ENCODE measurements at places on chromosomes 16 and 17. TPM values are rescaled to one million over a fixed set of nuclear protein-coding genes. Genes with fewer than 3 reads are reported as not detected.
A peak's percentile ranks its signal among the peaks of the same experiment; 100 is the strongest.

DNA sequence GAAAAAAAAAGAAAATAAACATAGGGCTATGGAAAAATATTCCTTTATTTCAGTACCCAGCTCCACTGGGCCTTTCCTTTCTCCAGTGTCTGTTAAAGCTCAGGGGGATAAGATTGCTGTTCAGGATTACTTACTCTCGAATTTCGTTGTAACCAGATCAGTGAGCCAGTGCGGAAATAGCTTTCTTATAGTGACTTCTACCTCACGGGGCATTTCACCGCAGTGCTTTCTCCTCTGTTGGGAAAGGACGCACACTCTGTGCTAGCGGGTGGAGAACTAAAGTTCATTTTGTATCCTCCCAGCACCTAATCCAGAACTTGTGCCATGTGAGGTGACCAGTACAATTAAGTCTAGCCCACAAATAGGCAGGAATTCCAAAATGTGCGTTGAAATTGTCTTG, 38.3 kb downstream of the RPA1 start:
- DNase-seq = no peak

CETP gene
- total RNA-seq = not detected

DNA sequence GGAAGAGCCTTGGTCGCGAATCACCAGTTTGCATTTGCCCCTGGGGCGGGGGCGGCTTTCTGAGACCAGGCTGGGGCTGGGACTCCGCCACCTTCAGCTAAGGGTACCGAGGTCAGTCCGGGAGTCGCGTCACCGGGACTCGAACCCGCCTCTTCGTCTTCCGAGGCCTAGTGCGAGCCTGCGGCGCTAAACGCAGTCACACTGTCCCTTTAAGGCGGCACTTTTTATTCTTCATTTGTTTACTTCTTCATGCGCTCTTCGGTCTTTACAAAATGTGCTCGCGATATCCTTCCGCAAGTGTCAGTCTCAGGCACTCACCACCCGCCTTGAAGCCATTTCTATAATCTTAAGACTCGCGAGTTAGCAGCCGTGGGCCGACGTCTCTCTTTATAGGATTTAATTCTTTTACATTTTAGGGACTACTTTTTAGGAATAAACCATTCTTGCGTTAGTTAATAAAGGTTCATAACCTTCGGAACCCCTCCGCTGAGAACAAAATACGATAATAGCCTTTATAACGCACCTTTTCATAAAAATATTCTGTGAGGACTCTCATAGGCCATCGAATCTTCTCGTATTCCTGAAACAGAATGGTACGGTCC, 593 bp upstream of the HEXIM1 start:
- peak; percentile 97 for DNase-seq

DNA sequence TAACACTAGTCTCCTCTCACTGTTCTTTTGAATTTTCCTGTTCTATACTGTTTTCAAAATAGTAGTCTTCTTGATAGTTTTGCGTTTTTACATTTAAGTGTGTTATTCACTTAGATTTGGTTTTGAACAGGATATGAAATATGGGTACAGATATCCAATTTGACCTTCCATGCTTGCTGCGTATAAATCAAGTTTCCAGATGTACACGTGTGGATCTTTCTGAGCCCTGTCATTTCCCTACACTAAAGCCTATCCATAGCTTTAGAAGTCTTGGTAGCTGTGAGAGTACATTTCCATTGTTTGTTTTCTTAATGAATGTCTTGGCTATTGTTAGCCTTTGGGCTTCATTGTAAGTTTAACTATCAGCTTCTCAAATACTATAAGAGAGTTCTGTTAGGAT, 20.4 kb downstream of the CYLD start:
- DNase-seq = peak; percentile 36

Data from IMR-90 (cell line).